ENCODE measurements at places on chromosomes 2 and 18.

- peak; percentile 33 for DNase-seq
Observed at GRCh38 chr2:17658251-17658843, 95.3 kb downstream of the SMC6 start.

DNA sequence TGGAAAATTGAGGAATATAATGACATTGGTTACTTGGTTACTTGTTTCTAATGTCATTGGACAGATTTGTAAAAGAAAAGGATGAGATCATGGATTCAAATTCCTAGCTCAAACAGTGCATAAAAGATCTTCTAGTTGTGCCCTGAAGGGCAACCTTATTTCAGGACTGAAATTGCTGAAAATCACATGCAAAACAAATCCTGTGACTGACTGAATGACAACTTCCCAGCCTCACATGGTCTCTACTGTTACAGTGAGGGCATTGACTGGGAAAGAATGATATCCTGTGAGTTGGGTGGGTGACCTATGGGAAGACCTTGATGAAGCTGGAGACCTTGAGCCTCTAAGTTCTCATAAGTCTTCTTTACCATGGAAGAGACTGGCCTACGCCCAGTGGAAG is 90.4 kb upstream of the HAAO start:
- no peak for DNase-seq

GRCh38 chr18:5884375-5884774 is 10.9 kb downstream of the TMEM200C start:
- DNase-seq, result no peak

DNA sequence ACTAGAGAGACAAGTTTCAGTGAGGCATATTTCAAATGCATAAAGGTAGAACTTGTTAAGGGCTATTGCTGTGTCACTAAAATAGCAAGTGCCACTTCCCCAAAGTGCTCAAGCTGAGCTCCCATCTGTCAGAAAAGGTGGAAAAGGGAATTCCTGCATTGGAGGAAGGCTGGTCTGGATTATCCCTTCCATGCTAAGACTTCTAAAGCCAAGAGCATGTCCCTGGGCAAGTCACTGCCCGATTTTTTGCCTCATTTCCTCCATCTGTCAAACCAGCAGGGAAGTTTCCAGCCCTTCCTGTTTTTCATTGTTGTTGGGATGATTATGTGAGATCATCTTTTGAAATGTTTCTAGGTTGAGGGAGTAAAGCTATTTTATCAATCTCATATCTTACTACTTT is 175.5 kb downstream of the SETBP1 start:
- DNase-seq, result no peak

DNA sequence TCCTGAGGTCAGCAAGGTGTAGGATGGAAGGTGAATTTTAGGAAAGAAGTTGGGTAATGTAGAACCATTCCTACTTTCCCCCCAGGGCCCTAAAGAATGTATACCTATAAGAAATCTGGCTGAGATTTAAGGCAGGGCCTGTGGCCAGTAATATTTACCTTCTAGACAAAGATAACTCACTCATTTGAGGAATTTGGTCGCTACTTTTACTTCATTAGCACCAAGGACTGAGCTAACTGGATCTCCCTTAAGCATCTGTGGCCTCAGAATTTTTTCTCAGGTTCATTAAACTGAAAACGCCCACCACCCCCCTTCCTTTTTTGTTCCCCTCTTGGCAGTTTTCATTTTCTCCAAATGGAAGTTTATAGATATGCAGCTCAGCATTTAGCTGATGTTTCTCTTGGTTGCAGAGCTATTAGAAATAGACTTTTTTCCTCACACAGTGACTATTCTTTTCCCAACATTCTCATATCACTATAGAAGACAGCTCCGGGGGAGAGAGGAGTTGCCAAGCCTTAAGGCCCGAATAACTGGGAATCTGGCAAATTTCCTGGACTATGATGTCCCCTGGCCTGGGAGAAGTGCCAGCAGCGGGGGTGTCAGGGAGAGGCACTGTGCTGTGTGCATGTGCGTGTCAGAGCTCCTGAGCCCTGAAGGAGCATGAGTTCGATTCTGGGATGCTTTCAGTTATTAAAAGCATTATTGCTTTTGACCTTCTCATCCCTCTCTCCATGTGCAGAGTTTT is 310.9 kb downstream of the PRKCE start:
- no peak for DNase-seq

DNA sequence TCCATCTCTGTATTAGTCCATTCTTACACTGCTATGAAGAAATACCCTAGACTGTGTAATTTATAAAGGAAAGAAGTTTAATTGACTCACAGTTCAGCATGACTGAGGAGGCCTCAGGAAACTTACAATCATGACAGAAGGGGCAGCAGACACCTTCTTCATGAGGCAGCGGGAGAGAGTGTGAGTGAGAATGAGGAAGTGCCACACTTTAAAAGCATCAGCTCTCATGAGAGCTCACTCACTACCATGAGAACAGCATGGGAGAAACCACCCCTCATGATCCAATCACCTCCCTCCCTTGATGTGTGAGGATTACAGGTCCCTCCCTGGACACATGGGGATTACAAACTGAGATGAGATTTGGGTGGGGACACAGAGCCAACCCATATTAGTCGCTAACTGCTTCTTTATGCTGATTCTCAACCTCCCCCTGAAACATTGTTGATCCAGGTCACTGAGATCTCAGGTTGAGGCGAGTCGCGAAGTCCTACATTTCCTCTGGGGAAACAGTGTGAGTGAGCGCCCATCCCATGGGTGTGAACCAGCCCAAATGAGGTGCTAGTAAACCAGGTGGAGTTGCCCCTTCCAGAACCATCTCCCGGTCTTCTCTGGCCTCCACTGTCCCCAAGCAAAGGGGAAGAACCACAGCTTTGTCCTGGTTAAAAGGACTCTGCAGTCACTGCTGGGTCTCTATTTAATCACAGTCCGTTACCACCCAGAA is 123.8 kb downstream of the CAPN13 start:
- no peak for DNase-seq

GRCh38 chr2:57549642-57550102 is 496.9 kb upstream of the VRK2 start:
- DNase-seq, result no peak

GRCh38 chr2:168432565-168433186 is 23.4 kb upstream of the CERS6 start:
- DNase-seq, result peak; percentile 44

DNA sequence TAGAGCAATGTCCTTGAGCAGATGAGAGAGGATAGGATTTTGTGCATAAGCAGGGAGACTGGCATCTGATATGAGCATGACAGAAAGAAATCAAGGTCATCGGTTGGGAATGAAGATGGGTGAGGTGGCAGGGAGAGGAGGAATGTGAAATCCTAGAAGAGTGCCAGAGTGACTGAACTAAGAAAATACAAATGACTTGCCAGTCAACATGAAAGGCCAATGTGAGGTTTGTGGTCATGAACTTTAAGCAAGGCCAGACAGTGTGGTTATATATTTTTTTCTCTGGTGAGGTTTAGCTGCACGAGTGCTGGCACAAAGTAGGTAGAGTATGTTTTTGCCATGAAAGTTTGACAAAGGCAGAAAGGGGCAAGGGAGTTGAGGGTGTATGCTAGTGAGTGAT is 21.2 kb downstream of the QPCT start:
- no peak for DNase-seq

DNA sequence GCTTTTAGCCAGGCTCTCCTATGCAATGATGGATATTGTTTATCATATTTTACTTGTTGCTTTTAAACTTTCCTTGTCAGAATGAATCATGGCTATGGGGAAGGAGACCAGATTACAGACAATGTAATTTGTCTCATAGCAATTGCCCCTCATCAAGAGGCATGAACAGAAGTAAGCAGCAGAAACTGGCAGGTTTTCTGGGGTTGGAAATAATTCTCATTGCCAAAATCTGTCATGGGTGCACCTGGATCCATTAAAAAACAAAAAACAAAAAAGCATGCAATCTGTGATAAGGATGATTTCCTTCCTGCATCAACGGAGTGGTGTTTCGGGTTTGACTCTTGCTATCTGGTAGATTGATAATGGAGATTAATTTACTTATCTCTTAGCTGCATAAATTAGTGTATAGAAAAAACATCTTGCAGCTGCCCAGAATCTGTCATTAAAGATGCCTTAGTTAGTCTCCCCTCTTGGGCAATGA is 419.6 kb downstream of the SOX11 start:
- no peak for DNase-seq

- DNase-seq, result no peak
Observed at GRCh38 chr2:233096006-233096405, 35.9 kb downstream of the INPP5D start.

- peak; percentile 81 for DNase-seq
Observed at GRCh38 chr2:85266146-85267041, 61.4 kb downstream of the TGOLN2 start.

DNA sequence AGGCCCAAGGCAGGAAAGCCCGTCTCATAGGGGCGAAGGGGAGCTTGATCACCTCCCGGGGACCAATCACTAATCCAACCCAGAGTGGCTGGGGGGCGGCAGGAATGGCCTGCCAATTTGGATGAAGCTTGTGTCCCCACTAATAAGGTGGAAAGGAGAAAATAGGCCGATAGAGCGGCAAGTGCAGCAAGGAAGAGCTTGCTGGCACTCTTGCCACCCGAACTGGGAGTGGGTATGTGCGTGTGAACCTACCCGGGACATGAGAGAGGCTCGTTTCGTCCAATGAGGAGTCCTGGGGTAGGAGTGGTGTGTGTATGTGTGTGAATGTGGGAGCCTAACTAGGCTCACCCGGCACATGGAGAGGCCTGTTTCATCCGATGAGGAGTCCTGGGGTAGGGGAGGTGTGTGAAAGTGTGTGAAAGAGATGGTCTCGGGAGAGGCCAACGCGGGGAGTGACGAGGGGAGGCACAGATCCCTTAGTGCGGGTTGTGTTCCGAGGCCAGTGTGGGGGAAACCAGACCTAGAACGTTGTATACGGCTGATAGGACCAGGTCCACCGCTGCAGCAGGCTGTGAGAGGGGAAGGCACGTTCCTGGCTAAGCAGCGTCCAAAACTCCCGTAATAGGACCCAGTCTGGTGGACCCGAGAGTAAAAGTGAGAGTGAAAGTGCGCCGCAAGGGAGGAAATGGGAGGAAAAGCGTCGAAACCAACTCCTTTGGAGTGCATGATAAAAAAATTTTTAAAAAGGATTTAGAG is 47.1 kb upstream of the SELENOI start:
- DNase-seq, result peak; percentile 57
